Stimulated activated CD4-positive, alpha-beta T cell treated with anti-CD3 and anti-CD28 coated beads, Interleukin-12 subunit alpha, Interleukin-12 subunit beta, amount 100 ng/mL, for 4 hours (primary cell): ENCODE measurements at places on chromosomes 16 and 17.

- DNase-seq: peak; percentile 11
Measured at GRCh38 chr16:67719778-67720144, 645 bp upstream of the GFOD2 start.

DNA sequence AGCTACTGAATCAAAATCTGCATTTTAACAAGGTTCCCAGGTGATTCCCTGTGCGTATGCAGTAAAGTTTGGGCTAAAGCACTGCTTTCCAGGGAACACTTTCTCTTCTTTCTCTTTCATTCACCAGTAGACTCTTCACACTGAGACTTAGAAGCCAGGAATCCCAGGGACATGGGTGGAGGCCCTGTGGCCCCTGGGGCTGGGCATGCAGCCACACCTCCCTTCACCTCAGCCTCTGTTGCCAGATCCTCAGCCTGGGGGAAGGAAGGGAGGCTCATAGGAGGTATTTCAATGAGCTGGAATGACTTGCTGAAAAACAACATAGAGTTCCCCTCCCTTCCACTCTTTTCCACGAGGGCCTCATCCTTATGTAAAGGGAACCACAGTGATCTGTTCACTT, 1.2 kb downstream of the G6PC3 start:
- DNase-seq: no peak

GRCh38 chr16:27432558-27432957, 30.6 kb downstream of the IL21R start:
- no peak for DNase-seq

DNA sequence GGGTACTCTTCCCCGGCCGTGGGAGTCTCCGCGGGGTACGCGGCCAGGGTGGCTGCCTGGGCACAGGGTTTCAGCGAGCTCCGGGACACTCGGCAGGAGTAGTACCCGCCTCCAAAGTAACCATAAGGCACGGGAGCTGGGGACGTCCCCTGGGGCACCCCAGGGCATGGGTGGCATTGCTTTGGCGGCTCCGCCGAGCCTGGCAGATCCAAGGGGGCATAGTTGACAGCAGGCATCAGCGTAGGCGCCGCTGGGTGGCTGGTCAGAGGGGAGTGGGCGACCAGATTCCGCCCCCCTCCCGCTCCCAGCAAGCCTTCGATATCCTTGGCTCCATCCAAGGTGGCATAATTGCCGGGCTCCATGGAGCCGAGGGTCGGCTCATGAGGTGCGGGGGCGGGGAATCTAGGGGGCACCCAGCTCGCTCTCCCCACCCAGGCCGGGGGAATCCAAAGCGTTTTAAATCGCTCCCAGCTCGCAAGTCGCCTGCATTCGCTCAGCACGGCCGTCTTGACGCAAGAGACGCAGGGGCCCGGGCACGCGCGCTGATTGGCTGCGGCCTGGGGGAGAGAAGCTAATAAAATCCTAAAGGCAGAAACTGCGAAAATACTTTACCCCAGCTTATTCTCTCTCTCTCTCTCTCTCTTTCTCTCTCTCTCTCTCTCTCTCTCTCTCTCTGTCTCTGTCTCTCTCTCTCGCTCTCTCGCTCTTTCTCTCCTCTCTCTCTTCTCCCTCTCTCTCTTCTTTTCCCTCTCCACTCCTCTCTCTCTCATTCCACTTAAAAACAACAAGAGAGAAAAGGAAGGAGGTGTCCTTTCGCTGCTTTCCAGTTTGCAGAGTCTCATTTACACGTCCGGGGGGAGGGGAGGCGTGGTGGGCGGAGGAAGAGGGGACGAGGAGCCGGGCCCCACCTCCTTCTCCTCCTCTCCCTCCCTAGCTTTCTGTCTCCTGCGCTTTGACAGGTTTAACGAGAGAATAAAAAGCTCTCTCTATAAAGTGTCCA, at the start of gene HOXB13:
HOXB13 (minus strand) TSS at position 519 of the 1,000 bp plus-strand sequence; CDS start at position 362, 157 bp downstream.
- peak; percentile 41 for DNase-seq

GRCh38 chr16:11566398-11566797, 20.3 kb downstream of the LITAF start:
- no peak for DNase-seq

- DNase-seq: no peak
Measured at GRCh38 chr17:51144266-51145022, 8.9 kb upstream of the NME1 start.

DNA sequence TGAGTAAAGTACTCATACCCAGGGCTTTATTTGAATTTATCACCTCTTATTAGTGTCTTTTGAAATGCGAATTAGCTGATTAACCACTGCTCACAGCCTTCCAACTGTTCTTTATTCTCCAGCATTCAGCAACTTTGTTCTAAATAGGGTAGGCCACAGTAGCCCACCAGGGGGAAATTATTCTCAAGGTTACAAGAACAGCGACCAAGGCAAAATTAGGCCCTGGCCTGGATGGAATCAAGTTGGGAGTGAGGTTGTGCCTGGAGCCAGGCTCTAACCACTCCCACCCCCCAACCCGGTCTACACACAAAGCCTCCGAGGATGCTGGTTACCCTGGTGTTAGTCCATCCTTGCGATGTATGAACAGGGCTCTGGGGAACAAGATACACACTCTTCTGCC, 245.5 kb downstream of the STX8 start:
- DNase-seq: no peak

- no peak for DNase-seq
Measured at GRCh38 chr17:77692571-77693161, 265.8 kb upstream of the TNRC6C start.

- no peak for DNase-seq
Measured at GRCh38 chr16:82748026-82748425, 121.3 kb downstream of the CDH13 start.

- no peak for DNase-seq
Measured at GRCh38 chr17:76276069-76276431, 10.9 kb downstream of the UBALD2 start.

- no peak for DNase-seq
Measured at GRCh38 chr16:46785076-46785845, 37.1 kb upstream of the MYLK3 start.

DNA sequence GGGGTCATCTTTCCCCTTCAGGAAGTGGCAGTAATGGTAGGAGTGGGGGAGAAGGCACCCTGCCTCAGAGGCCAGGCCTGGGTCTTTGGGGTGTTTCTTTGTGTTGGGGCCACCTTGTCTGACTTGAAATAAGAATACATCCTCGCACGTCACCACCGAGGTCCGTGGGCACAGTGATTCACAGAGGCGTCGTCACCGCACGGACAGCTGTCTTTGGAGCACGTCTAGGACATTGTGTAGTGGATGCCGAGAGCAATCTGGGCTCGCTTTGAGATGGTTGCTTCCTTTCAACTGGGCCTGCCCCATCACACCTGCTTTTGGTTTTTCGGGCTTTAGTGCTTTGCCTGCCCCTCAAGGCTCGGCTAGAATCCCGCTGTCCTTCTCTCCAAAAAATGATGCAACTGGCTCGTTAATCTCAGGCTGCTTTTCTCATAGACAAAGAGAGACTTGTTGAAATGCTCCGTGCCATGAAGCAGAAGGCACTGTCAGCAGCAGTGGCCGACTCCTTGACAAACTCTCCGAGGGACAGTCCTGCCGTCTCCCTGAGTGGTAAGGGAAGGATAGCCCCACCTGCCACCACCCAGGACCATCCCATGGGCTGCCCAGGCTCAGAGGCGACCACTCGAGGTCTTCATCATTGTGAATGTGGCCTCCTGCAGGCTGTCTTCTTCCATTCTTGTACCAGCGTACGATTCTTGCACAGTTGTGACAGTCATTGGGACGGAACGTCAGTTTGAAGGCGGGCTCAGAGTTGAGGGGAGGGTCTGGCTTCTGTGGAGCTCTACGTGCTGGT, 24.0 kb downstream of the GINS2 start:
- DNase-seq: no peak

GRCh38 chr17:65771704-65772103, 210.3 kb upstream of the AXIN2 start:
- no peak for DNase-seq

DNA sequence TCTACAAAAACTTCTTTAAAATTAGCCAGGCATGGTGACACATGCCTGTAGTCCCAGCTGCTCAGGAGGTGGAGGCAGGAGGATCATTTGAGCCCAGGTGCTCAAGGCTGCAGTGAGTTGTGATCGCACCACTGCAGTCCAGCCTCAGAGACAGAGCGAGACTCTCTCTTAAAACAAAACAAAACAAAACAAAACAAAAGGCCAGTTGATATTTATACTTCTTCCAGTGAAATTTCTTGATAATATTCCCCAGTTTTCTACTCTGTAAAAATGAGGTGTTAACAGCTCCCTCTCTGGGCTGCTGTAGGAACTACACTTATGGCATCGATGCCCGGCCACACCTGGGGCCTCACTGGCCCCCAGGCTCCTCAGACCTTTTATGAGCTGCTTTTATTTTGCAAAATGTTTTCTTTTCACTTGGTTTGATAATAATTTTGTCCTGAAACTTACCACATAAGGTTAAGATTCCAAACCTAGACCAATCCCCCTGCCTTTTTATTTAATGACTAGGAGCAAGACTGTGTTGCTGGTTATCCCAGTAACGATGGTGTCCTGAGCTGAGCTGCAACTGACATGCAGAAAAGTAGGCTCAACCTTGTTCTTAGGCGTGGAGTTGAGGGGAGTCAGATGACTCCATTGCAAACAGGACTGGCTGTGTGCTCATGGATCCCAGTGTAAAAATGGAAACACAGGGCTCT, 17.6 kb downstream of the MAPK8IP3 start:
- DNase-seq: peak; percentile 24
